NCI-H187 treated with DMSO at 0.1 percent for 48 hours (cell line): ENCODE measurements at places on chromosomes 7 and 10.

GRCh38 chr10:109418795-109419194, 504.5 kb downstream of the XPNPEP1 start:
- no peak for DNase-seq

DNA sequence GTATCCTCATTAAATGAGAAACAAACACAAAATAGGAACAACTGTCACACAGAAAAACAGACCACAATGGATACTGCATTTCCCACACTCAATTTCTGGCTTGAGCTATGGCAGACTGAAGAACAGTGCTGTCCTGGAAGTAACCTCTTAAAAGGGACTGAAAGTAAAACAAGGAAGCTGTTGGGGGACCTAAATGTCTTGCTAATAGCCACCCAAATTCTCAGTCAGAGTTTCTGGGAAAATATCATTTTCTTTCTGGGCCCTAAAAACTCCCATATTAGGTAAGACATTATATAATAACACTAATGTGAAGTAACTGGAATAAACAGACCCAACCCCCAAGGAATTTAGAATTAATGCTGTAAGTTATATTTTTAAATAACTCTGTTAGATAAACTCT, 80.9 kb upstream of the TFEC start:
- DNase-seq: no peak

DNA sequence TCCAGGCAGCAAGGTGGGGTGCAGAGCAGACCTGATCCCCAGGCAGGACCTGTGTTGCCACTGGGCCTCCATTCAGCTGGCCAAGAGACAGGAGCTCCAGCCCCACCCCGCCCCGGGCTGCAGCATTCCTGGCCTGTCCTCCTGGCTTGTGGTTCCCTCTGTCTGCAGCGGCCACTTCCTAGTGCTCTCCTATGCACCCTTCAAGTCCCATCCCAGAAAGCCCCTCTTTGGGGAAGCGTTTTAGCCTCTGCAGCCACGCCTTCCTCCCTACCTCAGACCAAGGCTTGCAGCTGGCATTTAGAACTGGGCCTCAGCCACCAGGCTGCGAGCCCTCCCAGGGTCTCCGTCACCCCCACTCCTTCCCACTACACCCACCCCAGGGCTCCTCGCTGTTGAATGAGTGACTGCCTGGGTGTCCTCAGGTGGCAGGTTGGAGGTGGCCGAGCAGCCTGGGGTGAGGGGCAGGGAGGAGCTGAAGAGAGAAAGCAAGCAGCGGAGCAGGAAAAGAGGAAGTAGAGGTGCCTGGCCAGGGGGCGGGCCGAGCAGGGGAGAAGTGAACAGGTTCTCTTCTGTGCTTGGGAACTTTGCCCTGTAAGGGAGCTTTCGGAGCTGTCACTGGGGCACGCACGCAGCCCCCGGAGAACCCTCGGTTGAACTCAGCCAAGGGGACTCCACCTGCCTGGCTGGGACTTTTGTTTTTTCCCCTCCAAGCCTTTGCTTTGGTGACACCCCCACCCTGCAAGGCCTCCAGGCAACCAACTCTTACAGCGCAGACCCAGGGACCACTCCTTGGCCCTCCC, 109.1 kb upstream of the TNRC18 start:
- no peak for DNase-seq

DNA sequence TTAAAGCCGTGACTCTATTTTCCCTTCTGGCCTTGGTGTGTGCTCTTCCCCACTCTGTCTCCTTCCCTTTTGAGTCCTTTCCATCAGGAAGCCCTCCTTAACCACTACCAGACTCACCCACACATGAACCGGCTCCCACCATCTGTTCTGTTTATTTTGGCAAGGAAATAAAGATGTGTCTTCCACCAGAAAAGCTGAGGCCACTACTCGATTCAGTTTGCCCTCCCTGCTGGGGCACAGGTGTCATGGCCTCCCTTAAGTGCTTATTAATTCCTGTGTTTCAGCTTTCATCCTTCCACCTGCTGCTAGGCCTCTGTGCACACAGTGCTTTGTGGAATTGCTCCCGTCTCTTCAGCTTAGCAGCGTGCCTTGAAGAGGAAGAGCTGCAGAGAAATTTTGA, 16.7 kb downstream of the POR start:
- peak; percentile 87 for DNase-seq

GRCh38 chr7:87119581-87119980, 32.7 kb upstream of the DMTF1 start:
- no peak for DNase-seq

DNA sequence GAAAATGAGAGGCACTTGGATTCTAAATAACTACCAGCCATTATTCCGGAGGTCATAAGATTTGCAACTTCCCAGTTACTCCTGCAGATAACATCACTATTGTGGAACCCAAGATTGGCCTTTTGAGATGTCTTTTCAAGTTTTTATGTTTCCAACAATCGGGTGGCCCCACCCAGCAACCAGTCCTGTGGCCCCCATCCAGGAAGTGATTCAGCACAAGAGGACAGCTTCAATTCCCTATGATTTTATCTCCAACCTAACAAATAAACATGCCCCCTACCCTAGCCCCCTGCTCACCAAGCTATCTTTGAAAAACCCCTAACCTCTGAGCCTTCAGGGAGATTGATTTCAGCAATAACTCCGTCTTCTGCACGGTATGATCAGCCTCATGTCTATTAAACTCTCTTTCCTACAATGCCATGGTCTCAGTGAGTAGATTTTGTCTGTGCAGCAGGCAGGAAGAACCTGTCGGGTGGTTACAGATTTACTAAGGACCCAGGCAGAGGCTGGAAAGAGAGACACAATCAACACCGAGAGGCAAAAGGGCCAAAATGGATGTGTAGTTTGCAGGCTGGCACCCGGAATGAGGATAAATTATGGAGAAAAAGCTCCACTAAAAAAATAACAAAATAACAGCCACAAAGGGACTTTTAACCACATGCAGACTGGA, 83.9 kb upstream of the UNC5B start:
- DNase-seq: no peak

DNA sequence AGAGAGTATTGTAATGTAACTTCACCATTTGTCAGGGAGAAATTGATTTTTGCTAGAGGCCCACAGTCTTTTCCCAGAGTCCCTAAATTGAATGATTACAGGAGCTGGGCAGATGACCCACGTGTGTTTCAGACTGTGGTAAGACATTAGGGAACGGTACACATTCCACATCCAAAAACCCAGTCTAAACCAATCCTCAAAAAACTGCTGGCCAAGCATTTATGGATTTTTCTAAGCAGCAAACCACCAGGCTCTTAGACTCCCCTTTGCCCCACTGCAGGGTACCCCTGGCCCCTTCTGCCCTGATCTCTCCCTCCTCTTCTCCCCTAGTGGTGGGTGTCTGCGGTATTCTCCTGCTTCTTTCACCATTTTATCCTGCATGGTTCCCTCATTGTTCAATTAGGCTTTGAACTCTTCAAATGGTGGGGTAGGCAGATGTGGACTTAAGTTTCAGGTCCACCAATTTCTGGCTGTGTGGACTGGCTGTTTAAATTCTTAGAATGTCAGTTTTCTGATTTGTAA, 135.5 kb upstream of the SORCS3 start:
- no peak for DNase-seq

DNA sequence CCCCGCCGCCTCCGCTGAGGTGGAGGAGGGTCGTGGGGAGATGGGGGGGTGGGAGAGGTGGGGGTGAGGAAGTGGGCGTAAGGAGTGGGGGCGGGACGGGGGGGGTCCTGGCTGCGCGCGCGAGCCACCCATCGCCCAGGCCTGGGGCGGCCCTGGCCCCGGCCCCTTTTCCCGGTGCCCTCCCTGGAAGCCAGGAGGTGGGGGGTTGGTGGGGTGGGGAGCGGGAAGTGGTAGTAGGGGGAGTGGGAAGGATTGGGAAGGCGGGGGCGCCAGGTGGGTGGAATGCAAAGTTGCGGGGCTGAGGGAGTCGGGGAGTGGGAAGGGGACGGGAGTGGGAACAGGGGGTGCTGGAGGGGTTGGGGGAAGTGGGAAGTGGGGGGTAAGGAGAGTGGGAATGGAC, 319 bp upstream of the MMD2 start:
- DNase-seq: no peak

GRCh38 chr10:47146572-47146971, 153.4 kb upstream of the GDF10 start:
- no peak for DNase-seq

- no peak for DNase-seq
Measured at GRCh38 chr7:15853832-15854470, 167.5 kb upstream of the MEOX2 start.

DNA sequence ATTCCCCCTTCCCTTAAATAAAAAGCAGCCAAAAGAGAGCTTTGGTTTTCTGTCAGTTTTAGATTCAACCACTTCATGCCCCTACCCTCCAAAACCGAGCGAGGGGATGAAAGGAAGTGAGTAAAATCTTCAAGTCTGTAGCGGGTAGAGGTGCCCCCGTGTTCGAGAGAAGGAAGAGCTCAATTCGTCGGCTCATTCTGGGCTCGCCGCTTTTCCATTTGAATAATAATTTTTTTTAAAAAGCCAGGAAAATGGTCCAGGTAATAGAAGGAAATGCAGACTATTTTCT, 436.2 kb upstream of the GALNT17 start:
- DNase-seq: no peak

DNA sequence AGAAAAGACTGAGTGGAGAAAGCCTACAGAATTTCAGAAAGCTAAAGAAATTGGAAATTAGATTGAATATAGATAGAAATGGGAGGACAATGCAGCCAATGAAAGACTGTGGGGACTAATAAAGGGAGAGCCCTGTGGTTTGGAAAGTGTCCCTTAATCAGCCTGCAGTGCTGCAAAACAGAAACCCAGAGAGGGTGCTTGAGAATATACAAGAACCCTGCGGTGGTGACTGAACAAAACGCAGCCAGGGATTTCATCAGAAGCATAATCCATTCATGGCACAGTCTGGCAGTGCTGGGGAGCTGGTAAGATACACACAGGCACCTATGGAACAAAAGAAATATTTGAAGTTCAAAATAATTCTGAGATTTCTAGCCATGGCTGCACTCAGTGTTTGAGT, 19.1 kb downstream of the CEP41 start:
- DNase-seq: peak; percentile 95

DNA sequence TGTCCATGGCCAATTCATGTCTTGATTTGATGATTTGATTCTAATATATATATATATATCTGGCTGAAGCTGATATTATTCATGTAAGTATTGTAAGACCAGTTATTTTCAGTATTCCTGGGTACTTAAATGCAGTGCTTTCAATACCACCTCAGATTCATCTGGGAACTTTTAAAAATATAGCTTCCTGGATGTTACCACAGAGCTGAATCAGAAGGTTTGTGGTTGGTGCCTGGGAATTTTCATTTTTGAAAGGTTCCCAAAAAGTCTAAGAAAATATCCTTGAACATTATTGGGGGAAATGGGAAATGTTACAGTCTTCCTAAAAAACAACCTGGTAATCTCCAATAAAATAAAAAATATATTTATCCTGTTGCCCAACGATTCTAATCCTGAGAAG, 10.7 kb upstream of the PPP3CB start:
- DNase-seq: no peak

GRCh38 chr7:36474283-36475010, 84.8 kb downstream of the ANLN start:
- DNase-seq: no peak

GRCh38 chr10:111852801-111853200, 330.8 kb downstream of the GPAM start:
- DNase-seq: no peak

- no peak for DNase-seq
Measured at GRCh38 chr7:74258639-74259038, 4.4 kb upstream of the RFC2 start.

- DNase-seq: no peak
Measured at GRCh38 chr10:29569795-29570194, 65.0 kb downstream of the SVIL start.

GRCh38 chr7:112882991-112883390, 92.8 kb upstream of the TMEM168 start:
- no peak for DNase-seq

DNA sequence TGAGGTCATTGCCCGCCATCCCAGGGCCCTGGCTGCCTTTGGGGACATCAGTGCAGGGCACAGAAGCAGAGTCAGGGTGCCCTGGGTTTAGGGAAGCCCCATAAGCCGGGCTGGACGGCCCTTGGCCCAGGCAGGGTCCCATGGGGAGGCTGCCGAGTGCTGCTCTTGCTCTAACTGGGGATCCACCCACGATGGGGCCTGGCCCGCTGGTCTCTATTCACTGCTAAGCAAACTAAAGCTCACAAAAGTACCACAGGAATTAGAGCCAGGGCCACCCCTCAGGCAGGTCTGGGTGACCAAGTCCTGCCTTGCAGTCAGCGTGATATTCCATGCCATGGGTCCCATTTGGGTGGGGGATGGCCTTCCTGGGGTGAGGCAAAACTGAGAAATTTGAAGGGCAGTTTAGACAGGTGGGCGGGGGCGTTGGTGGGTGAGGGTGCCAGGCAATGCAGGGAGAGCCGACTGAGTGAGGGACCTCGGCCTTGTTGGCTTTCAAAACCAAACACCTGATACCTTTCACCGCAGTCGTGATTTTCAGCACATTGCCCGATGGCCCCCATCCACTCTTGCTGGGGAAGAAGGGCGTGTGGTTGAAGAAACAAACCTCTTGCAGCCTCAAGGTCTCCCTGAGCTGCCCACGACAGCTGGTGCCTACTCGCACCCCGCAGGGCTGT, 92.8 kb upstream of the PPIF start:
- DNase-seq: no peak

GRCh38 chr10:71756311-71757191, 16.8 kb downstream of the VSIR start:
- DNase-seq: no peak

- DNase-seq: no peak
Measured at GRCh38 chr7:57404343-57404966, 45.5 kb upstream of the ZNF716 start.

DNA sequence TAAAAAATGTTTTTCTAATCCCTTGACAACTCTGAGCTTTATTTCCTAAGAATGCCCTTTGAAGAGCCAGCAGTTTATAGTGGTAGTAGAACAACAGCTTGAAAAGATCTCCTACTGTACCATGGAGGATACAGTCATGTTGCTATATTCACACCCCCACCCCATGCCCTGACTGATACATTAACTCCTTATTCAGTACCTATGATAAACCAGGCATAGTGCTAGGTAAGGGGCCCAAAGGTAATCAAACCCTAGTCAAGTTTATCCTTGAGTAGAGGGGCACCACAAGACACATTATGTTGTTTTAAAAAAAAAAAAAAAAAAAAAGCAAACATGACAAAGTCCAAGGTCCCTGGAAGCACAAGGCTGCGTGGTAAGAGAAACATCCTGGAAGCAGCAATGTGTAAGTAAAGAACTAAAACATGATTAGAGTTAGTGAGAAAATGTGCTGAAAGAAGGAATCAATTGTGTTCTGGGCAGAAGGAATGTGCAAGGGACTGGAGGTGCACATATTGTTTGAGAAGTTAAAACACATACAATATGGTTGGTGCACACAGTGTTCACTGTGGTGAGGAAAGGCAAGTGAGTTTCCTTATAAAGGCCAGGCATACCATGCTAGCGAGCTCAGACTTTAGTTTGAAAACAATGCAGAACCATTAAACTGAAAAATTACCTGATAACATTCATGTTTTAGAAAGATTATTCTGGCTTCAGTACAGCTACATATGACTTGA, 51.2 kb downstream of the PDE1C start:
- DNase-seq: no peak

DNA sequence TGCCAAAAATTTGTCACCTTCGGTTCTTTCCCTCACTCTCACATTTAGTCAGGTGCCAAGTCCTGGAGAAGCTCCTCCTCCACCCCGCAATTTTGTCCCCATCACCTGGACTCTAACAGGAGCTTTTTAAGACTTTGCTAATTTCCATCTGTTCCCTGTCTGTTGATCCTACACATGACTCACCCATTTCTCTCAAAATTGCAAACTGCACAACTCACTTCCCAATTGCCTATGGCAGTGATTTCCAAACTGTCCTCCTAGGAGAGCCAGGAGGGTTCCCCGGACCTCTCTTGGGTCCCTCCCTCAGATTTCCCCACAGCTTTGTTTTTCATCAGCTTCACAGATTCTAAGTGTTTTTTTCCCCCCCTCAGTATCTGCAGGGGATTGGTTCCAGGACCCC, 120.3 kb downstream of the WNT2 start:
- DNase-seq: no peak
